ENCODE measurements at places on chromosomes 11 and 22. TPM values are rescaled to one million over a fixed set of nuclear protein-coding genes. Genes with fewer than 3 reads are reported as not detected.

HEPN1 gene
- total RNA-seq, result not detected

OR51B4 gene
- not detected for total RNA-seq

MMP27 gene
- not detected for total RNA-seq

CASP5 gene
- total RNA-seq, result not detected

CALCA gene
- total RNA-seq, result not detected

SLCO2B1 gene
- not detected for total RNA-seq

LARGE2 gene
- not detected for total RNA-seq

APLP2 gene
- total RNA-seq, result 437 TPM

SCUBE1 gene
- not detected for total RNA-seq

HTR3B gene
- total RNA-seq, result not detected

MMP3 gene
- 0.29 TPM for total RNA-seq

HOATZ gene
- total RNA-seq, result not detected

ZC3H12C gene
- total RNA-seq, result 8.6 TPM

FOLR2 gene
- not detected for total RNA-seq

PKP3 gene
- 4.9 TPM for total RNA-seq

OR52I1 gene
- total RNA-seq, result not detected

GALNT18 gene
- total RNA-seq, result 1.1 TPM

MRPL40 gene
- 48.4 TPM for total RNA-seq

APOL5 gene
- total RNA-seq, result not detected

MPEG1 gene
- not detected for total RNA-seq

NFAM1 gene
- total RNA-seq, result not detected

CACNA1I gene
- not detected for total RNA-seq

APOBEC3H gene
- total RNA-seq, result 4.0 TPM

FXYD6 gene
- not detected for total RNA-seq

APOL3 gene
- 5.5 TPM for total RNA-seq

SEPTIN5 gene
- total RNA-seq, result 26.2 TPM

FAT3 gene
- 0.58 TPM for total RNA-seq

ISX gene
- total RNA-seq, result not detected

APOA4 gene
- not detected for total RNA-seq

GPHA2 gene
- total RNA-seq, result not detected

RPS3 gene
- total RNA-seq, result 2,208 TPM

OR52H1 gene
- total RNA-seq, result not detected

DCHS1 gene
- total RNA-seq, result 12.8 TPM

ARHGAP8 gene
- total RNA-seq, result not detected

GSTT2B gene
- total RNA-seq, result 1.8 TPM

IRAG1 gene
- 0.89 TPM for total RNA-seq

VWCE gene
- 0.58 TPM for total RNA-seq

LYVE1 gene
- not detected for total RNA-seq

TRIM44 gene
- 32.0 TPM for total RNA-seq

VSIG10L2 gene
- total RNA-seq, result not detected

All from myometrial cell (primary cell).